ENCODE measurements at places on chromosomes 1 and 21. TPM values are rescaled to one million over a fixed set of nuclear protein-coding genes. Genes with fewer than 3 reads are reported as not detected.

The KLHDC8A gene
- total RNA-seq: 3.0 TPM

The AQP10 gene
- total RNA-seq: not detected

The TDRD5 gene
- total RNA-seq: 1.1 TPM

The S100A7A gene
- total RNA-seq: not detected

The KLHL20 gene
- 45.1 TPM for total RNA-seq

The ESRRG gene
- total RNA-seq: 14.0 TPM

The USH2A gene
- 0.16 TPM for total RNA-seq

The SMCP gene
- total RNA-seq: not detected

The ALPL gene
- total RNA-seq: 1.5 TPM

The CD1E gene
- 0.69 TPM for total RNA-seq

The GPATCH3 gene
- total RNA-seq: 6.4 TPM

The SPRR2F gene
- total RNA-seq: not detected

The FHL3 gene
- 9.4 TPM for total RNA-seq

The SLC9C2 gene
- not detected for total RNA-seq

The AADACL4 gene
- 0.37 TPM for total RNA-seq

The DHRS3 gene
- total RNA-seq: 83.2 TPM

The FCAMR gene
- total RNA-seq: not detected

The LCE1B gene
- total RNA-seq: not detected

The C1orf87 gene
- not detected for total RNA-seq

The TMPRSS3 gene
- total RNA-seq: not detected

Measured in urinary bladder (tissue), 4 donors.